ENCODE measurements at places on chromosomes 5 and 9. TPM values are rescaled to one million over a fixed set of nuclear protein-coding genes. Genes with fewer than 3 reads are reported as not detected.

The RGS7BP gene
- total RNA-seq = 0.36 TPM

The CCDC192 gene
- total RNA-seq = not detected

The SPINK4 gene
- not detected for total RNA-seq

The TEX48 gene
- total RNA-seq = not detected

The C9orf50 gene
- not detected for total RNA-seq

The JAKMIP2 gene
- total RNA-seq = not detected

The FGF10 gene
- total RNA-seq = 0.32 TPM
